ENCODE measurements at places on chromosomes 3 and 15.

DNA sequence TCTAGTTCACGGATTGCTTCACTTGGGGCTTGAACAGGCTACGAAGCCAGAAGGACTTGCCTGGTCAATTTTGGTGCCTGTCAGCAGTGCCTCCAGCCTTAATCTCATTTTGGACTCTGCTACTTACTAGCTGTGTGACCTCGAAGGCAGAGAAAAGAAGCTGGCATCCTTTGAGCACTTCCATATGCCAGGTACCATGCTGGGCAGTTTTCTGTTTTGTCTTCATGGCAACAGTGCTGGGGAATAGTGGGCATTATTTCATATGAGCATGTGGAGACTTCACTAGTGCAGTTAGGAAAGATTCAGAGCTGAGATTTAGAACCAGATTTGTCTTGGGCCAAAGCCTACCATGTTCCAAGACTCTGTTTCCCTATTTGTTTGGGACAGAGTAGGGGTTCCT, 92.2 kb downstream of the LRTM1 start:
- no peak for DNase-seq

GRCh38 chr3:42189736-42190135, 76.2 kb downstream of the CCK start:
- DNase-seq, result no peak

- no peak for DNase-seq
Measured at GRCh38 chr3:23762759-23763477, 42.8 kb upstream of the UBE2E1 start.

DNA sequence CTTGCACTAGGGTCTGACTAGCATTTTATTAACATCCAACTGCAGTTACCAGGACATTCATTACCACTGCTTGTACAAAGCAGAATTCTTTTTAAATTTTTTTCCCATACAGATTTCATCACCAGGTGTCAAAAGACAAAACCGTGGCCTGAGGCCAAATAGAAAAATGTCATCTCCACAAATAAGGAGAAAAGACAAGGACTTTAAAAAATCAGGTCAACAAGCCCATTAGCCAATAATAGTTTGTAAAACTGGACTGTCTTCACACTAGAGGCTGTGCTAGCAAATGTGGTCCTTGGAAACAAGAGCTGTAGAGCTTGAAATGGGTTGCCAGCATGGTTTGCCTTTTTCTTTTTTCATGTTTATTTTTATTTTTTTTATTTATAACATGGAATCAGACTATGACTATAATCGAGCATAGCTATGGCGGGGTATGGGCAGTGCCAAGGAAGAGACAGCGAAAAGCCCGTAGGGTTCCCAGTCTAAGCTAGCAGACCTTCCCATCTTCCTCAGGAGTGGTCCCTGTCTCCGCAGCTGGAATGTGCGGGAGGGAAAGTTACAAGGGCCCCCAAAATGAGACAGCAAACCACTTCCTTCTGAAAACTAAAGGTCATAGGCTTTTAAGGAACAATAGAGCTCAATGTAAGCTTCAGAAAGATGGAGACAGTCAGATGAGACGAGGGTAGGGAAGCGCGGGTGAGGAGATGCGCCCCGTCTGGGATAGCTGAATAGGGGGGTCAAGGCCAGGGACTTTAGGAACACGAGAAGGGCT, 1.5 kb downstream of the PTPN9 start:
- no peak for DNase-seq

DNA sequence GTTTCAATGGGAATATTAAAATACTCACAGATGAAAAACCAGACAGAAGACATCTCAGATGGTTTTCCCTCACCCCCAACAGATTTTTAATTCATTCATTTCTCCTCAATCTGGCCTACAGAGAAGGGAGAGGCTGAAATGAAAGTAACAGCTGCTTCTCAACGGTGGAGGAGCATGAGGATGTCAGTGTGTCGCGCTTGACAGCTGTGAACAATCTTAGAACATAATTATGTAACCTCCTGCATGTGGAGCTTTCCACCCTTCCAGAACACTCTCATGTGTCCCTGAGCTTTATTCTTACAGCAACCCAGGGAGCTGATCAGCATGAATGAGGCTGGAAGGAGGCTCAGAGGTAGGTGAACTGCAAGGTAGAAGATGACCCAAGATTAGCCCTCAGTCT, 52.7 kb downstream of the MB21D2 start:
- DNase-seq, result no peak

- no peak for DNase-seq
Measured at GRCh38 chr3:46095307-46095706, 68.0 kb upstream of the XCR1 start.

DNA sequence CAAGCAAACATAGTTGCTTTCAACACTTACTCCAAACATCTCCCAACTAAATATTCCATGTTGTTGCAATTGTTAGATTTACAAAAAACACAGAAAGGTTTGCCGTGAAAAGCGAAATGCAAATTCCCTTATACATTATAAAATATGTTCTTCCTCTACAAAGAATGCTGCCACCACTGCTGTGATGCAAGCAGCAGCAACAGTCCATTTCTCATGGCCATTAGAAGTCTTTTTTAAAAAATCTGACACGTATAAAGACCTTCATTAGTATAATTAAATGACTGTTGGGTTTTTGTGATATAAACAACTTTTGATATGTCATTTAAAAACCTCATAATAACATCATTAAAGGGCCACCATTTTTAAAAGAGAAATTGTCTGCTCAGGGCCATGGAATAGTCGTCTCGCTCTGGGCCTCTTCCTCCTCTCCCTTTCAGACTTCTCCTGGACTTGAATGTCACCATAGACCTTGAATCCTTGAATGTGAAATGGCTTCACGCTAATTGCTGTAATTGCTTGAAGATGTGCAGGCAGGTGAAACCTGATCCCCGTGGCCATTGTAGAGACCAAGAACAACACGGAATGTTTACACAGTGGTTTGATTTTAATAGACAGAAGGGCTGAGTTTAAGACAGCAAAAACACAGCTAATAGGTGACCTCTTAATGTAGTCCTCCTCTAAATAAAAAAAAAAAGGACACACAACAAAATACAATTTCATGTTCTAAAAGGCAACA, 450.4 kb downstream of the FOXP1 start:
- DNase-seq, result no peak

DNA sequence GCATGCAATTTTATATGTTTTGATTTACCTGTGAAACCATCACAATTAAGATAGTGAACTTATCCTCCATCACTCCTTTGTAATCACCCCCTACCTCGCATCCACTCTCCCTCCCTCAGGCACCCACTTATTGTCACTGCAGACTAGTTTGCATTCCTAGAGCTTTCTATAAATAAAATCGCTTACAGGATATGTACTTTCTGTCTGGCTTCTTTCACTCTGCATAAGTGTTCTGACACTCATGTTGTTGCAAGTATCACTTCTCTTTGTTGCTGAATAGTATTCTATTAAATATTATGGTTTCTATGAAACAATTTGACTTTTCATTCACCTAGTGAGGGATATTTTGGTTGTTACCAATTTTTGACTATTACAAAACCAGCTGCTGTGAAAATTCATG, 139.3 kb downstream of the RSRC1 start:
- DNase-seq, result no peak

GRCh38 chr3:58566398-58567250, 10.6 kb downstream of the FAM107A start:
- DNase-seq, result no peak

Measured in CD4-positive, alpha-beta T cell treated with Interleukin-2 at 100 ng/mL for 4 hours (primary cell).